CD4-positive, CD25-positive, alpha-beta regulatory T cell (primary cell): ENCODE measurements at places on chromosomes 11 and 22. TPM values are rescaled to one million over a fixed set of nuclear protein-coding genes. Genes with fewer than 3 reads are reported as not detected.

MPZL3 gene
- 16.1 TPM for total RNA-seq

GDPD5 gene
- total RNA-seq = 170 TPM

ANGPTL5 gene
- not detected for total RNA-seq

GPHA2 gene
- not detected for total RNA-seq

USP35 gene
- total RNA-seq = 15.0 TPM

SERHL2 gene
- not detected for total RNA-seq

OR8G5 gene
- not detected for total RNA-seq
